IMR-90 (cell line): ENCODE measurements at places on chromosomes 12 and 14.

DNA sequence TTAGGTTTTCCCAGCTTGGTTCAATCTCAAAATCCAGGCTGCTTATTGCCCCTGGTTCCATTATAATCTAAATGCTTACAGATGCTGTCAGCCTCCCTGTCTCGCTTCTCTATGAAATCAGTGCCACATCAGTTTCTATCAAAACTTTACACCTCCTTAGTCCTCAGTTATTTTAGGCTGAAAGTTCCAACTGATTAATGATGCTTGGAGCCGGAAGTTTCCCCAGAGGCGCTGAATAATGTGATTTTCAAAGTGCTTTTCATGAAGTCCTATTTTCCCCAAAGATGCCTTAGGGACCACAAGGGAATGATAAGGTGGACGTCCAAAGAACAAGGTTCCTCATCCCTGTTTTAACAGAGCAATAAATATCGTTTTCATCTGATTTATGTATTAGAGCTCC, 262.4 kb upstream of the RMST start:
- no peak overlapping the region for H3K27ac ChIP-seq
- H3K27me3 ChIP-seq, result no peaks in the 10 kb centered on the region
- H3K4me3 ChIP-seq, result no peak overlapping the region
- DNase-seq, result no peak
- H3K4me1 ChIP-seq, result no peaks in the 10 kb centered on the region
- no peaks in the 10 kb centered on the region for H3K36me3 ChIP-seq

DNA sequence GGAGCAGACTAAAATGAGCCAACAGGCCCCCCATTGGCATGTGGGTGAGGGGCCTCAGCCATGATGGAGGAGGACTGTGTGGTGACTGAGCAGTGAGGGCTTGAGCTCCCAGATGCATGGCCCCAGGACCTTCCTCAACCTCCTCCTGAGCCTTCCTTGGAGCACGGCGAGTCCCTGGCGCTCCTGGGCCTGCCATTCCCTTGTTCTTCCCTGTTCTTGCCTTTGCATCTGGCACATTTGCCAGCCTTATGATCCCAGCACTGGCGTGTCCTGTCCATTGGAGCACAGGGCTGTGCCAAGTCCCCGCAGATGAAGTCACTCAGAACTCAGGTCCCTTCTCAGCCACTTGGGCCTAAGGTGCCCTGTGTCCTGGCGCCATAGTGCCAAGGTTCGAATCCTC, 40.3 kb upstream of the MEG3 start:
- peaks cover 48% of the 10 kb centered on the region for H3K27me3 ChIP-seq
- DNase-seq, result no peak
- no peaks in the 10 kb centered on the region for H3K36me3 ChIP-seq
- H3K4me1 ChIP-seq, result no peaks in the 10 kb centered on the region
- no peak overlapping the region for H3K4me3 ChIP-seq

- DNase-seq, result no peak
- no peak overlapping the region for H3K27ac ChIP-seq
- H3K27me3 ChIP-seq, result no peaks in the 10 kb centered on the region
- no peaks in the 10 kb centered on the region for H3K4me1 ChIP-seq
- no peaks in the 10 kb centered on the region for H3K36me3 ChIP-seq
These were observed 17.3 kb downstream of the EPYC start for GRCh38 chr12:90987520-90987919.

DNA sequence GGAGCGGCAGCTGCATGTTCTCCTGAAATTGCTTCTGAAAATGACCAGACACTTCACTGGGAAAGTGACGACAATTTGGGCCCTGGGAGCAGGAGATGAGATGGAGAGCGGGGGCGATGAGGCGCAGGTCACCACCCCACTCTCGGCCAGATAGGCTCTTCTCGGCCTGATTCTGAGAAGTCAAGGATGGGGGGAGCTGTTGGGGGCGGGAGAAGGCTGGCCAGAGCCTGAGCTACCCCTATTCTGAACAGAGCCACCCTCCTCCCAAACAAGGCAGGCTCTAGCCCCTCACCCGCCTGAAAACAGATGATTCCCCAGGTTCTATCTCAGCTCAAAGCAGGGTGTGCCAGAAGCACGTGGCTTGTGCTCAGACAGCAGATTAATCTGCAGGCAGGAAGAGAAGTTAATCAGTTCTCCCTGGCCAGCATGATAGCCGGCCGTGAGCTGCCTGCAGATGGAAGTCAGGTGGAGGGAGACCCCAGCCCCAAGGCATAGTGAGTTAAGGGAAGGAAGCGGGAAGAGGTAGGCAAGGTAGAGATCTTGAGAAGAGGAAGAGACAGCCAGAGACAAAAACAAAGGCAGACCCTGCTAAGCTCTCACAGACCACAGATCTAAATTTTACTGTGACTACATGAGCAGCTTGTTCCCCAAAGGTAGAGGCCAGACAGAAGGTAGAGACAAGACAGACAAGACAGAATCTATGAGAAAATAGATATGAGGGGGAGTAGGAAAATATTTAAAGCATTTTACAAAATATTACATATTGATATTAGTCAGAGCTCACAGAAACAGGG, 10.9 kb upstream of the TAC3 start:
- no peak overlapping the region for H3K27ac ChIP-seq
- H3K4me3 ChIP-seq, result no peak overlapping the region
- H3K27me3 ChIP-seq, result peaks cover 61% of the 10 kb centered on the region
- peaks cover under 1% of the 10 kb centered on the region; the same call in 1 of the 2 replicates for H3K4me1 ChIP-seq

DNA sequence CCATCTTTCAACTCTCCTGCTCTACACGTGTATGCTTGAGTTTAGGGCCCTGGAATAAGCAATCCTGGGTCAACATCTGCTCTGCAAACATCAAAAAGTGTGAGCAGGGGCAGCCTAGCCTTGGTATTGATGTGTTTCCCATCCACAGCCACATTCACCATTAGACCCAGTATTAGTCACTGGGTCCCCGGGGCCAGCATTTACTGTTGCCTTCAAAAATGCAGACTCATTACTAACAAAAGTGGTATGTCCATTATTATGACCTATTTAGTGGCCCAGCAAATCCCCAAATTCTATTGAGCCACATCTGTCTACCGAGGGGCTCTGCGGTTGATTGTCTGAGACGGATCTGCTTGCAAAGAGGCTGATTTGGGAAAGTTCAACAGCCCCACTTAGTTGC, 661.8 kb downstream of the DIO2 start:
- peak; percentile 59 for DNase-seq
- H3K27ac ChIP-seq, result no peak overlapping the region
- no peak overlapping the region for H3K4me3 ChIP-seq

GRCh38 chr14:92450351-92451070, 63.1 kb upstream of the RIN3 start:
- H3K27me3 ChIP-seq, result peaks cover 2% of the 10 kb centered on the region; the same call in 1 of the 2 replicates
- H3K4me1 ChIP-seq, result no peaks in the 10 kb centered on the region
- no peak for DNase-seq
- no peak overlapping the region for H3K4me3 ChIP-seq
- H3K27ac ChIP-seq, result no peak overlapping the region
- no peaks in the 10 kb centered on the region for H3K36me3 ChIP-seq

- peak overlapping the region; percentile 97 for H3K4me3 ChIP-seq
- peak; percentile 75 for DNase-seq
- H3K36me3 ChIP-seq, result no peaks in the 10 kb centered on the region; the same call in none of the 2 replicates
- H3K27me3 ChIP-seq, result no peaks in the 10 kb centered on the region
- H3K4me1 ChIP-seq, result no peaks in the 10 kb centered on the region
- H3K27ac ChIP-seq, result peak overlapping the region; percentile 85
These were observed 796 bp downstream of the YAF2 start for GRCh38 chr12:42237052-42237852.

DNA sequence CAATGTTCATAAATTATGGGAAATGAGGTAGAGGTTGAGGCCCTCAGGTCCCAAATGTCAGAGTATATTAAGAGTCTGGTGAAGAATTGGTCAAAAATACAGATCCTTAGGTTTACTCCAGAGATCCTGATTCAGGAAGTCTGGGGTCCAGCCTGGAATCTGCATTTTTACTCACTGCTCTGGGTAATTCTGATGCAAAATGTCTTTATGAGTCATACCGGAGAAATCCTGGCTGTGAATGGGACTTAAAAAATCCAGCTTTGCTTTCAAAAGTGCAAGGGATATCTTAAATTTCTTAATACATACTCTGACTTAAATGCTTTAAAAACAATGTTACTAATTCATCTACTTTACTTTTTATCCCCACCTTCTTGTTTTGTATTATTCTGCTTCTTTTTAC, 74.5 kb downstream of the FERMT2 start:
- DNase-seq, result peak; percentile 77
- no peaks in the 10 kb centered on the region for H3K27me3 ChIP-seq
- peak overlapping the region; percentile 60; the same call in 1 of the 2 replicates for H3K27ac ChIP-seq

- no peak overlapping the region for H3K27ac ChIP-seq
- no peak for DNase-seq
- no peaks in the 10 kb centered on the region for H3K36me3 ChIP-seq
- H3K4me1 ChIP-seq, result no peaks in the 10 kb centered on the region
- H3K27me3 ChIP-seq, result no peaks in the 10 kb centered on the region
These were observed 907.2 kb downstream of the LRFN5 start for GRCh38 chr14:42513837-42514236.

GRCh38 chr12:79521576-79521975, 169.2 kb downstream of the PAWR start:
- no peaks in the 10 kb centered on the region for H3K36me3 ChIP-seq
- no peaks in the 10 kb centered on the region for H3K27me3 ChIP-seq
- H3K27ac ChIP-seq, result no peak overlapping the region
- H3K4me1 ChIP-seq, result peaks cover 3% of the 10 kb centered on the region; the same call in 1 of the 2 replicates
- DNase-seq, result no peak
- H3K4me3 ChIP-seq, result no peak overlapping the region

GRCh38 chr14:92613008-92613658, 99.6 kb downstream of the RIN3 start:
- H3K4me1 ChIP-seq, result peaks cover 9% of the 10 kb centered on the region
- H3K27me3 ChIP-seq, result no peaks in the 10 kb centered on the region
- peaks cover 9% of the 10 kb centered on the region for H3K36me3 ChIP-seq

DNA sequence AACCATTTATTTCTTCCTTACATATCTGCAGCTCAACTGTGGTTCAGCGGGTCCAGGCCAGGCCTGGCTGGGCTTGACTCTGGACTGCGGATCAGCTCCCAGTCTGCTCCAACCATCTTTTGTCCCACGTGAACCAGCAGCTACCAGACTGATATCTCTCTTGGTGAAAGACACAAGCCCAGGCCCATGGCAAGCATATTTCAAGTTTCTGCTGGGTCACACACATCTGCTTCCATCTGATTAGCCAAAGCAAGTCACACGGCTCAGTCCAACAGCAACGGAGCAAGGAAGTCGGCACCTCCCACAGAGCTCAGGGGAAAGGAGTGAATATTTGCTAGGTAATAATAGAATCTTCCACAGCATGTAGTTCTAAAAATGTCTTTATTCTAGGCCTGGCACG, 24.7 kb upstream of the MARK3 start:
- no peaks in the 10 kb centered on the region for H3K36me3 ChIP-seq
- 0 out of 2 replicates have a peak overlapping the region, but pooled peaks have one; percentile 7 for H3K27ac ChIP-seq
- H3K4me1 ChIP-seq, result peaks cover 3% of the 10 kb centered on the region; the same call in 1 of the 2 replicates
- no peak overlapping the region for H3K4me3 ChIP-seq

- no peak overlapping the region for H3K4me3 ChIP-seq
- H3K4me1 ChIP-seq, result no peaks in the 10 kb centered on the region
- H3K27me3 ChIP-seq, result no peaks in the 10 kb centered on the region
- peaks cover 19% of the 10 kb centered on the region for H3K36me3 ChIP-seq
- H3K27ac ChIP-seq, result no peak overlapping the region
These were observed 27.6 kb downstream of the LRCOL1 start for GRCh38 chr12:132582582-132583410.

DNA sequence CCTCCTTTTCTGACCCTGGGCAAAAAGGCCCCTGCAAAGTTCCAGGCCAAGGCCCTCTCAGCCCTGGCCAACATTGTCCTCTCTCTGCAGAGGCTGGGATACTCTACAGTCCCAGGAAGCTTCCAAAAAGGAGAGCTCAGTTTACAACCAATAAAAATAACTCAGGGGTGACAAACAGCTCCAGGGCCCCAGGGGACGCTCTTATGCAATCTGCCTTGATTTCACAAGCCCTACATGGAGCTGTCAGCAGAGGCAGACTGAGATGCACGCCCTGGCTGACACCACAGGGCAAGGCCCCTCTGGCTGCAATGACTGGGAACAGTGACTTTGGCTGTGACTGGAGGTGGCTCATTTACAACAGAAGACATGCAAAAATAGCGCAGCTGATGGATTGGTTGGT, 129.0 kb upstream of the MED13L start:
- H3K27me3 ChIP-seq, result no peaks in the 10 kb centered on the region
- no peaks in the 10 kb centered on the region for H3K36me3 ChIP-seq
- peak; percentile 55 for DNase-seq
- no peak overlapping the region for H3K27ac ChIP-seq
- no peak overlapping the region for H3K4me3 ChIP-seq

GRCh38 chr14:93984987-93985410, 8.6 kb upstream of the ASB2 start:
- DNase-seq, result peak; percentile 91
- H3K36me3 ChIP-seq, result no peaks in the 10 kb centered on the region
- H3K4me3 ChIP-seq, result no peak overlapping the region
- peaks cover 2% of the 10 kb centered on the region; the same call in 1 of the 2 replicates for H3K27me3 ChIP-seq
- no peak overlapping the region for H3K27ac ChIP-seq

- H3K4me3 ChIP-seq, result no peak overlapping the region
- no peaks in the 10 kb centered on the region for H3K36me3 ChIP-seq
- no peak for DNase-seq
- no peaks in the 10 kb centered on the region for H3K27me3 ChIP-seq
- no peaks in the 10 kb centered on the region for H3K4me1 ChIP-seq
- H3K27ac ChIP-seq, result no peak overlapping the region
These were observed 525.1 kb upstream of the FBXO33 start for GRCh38 chr14:39957290-39957689.

DNA sequence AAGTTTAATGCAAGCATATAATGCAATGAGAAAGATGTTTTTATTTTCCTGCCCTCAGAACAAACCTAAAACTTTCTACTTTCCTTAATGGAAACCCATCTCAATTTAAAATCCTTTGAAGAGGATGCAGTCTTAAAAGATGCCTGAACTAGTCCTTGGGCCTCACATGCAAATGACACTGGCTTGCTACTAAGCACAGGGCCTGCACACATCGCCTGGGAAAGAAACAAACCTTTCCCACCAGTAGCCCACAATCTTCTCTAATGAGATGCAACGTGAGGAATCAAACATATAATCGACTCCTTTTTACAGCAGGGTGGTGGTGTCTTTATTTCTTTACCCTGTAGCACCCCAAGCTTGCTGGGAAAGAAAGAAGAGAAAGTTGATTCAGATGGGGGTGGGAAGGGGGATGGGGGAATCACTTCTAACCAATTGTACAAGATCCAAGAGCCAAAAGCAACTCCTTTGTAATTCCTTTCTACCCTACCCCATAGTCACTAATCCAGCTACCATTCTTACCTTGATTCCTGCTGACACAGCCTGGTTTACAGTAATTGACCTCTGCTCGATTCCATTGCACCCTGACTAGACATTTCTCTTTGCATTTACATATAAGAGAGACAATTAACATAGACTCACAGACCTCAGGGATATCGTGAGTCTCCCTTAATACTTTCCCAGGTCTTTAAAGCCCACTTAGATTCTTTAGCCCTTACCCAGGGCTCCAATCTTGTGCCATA, 69.5 kb upstream of the FERMT2 start:
- peaks cover 15% of the 10 kb centered on the region for H3K4me1 ChIP-seq
- no peak overlapping the region for H3K4me3 ChIP-seq
- H3K27me3 ChIP-seq, result no peaks in the 10 kb centered on the region
